ENCODE measurements at places on chromosomes 4 and X. TPM values are rescaled to one million over a fixed set of nuclear protein-coding genes. Genes with fewer than 3 reads are reported as not detected.
A peak's percentile ranks its signal among the peaks of the same experiment; 100 is the strongest.

Gene TEX13C
- not detected for total RNA-seq

DNA sequence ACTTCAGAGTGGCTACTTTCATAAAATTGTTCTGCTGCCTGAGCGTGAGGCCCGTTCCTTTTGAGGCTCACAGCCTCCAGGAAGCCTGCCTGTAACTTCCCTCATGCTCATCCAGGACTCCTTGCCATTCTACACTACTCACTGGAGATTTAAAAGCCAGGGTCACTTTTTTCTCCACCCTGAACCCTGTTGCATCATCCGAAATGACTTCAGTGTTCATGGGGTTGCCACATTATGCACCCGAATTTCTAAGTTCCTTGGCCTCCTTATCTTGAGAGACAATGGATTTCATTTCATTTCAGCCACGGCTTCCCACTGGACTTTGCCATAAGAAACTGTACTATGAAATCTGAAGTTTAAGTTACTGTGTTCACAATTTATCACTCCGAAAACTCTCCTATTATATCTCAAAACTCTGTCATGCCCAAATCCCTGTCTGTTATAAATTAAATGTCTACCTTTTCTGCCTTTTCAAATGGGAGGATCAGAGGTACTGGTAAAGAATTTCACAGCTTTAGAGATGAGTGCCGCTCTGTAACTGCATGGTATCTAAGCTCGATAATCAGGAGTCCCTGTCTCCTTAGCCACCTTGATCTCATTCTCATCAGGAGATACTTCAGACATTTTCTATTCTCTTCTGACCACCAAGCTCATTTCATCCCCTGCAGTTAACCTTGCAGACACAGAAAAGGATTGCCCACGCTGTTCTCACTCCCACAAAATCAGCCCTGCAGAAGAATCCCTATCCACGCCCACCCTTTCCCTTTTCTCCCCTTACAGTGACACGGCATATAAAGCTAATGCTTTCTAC, 59.9 kb downstream of the TRIML1 start:
- DNase-seq: no peak
- H3K4me3 ChIP-seq: no peak overlapping the region
- H3K27me3 ChIP-seq: no peaks in the 10 kb centered on the region
- peak overlapping the region; percentile 43 for H3K27ac ChIP-seq
- H3K4me1 ChIP-seq: no peaks in the 10 kb centered on the region

DNA sequence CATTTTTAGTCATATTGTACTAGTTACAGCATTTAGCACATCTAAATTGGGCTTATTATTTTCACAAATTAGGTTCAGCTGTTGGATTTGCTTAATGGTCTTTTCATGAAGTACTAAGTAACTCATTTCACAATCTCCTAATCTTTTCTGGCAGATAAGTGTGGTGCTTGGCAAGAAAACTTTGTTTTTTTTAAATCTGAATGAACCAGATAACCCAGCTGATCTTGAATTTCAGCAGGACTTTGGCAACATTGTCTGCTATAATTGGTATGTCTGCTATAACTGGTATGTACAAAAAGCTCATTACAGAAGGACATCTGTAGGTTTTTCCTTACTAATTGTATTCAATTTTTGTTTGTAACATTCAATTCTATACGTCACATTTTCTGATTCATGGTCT, 22.7 kb downstream of the WDR19 start:
- peaks cover 20% of the 10 kb centered on the region for H3K36me3 ChIP-seq
- DNase-seq: peak; percentile 28
- H3K27me3 ChIP-seq: no peaks in the 10 kb centered on the region
- H3K27ac ChIP-seq: no peak overlapping the region
- no peaks in the 10 kb centered on the region for H3K4me1 ChIP-seq
- H3K4me3 ChIP-seq: no peak overlapping the region

GRCh38 chrX:72262077-72262476, 15.0 kb downstream of the RPS4X start:
- peaks cover 12% of the 10 kb centered on the region for H3K4me1 ChIP-seq
- H3K27ac ChIP-seq: no peak overlapping the region
- no peaks in the 10 kb centered on the region for H3K36me3 ChIP-seq

All from astrocyte (in vitro differentiated cells and primary cell).